SW480 (cell line): ENCODE measurements at places on chromosomes 4 and X.

DNA sequence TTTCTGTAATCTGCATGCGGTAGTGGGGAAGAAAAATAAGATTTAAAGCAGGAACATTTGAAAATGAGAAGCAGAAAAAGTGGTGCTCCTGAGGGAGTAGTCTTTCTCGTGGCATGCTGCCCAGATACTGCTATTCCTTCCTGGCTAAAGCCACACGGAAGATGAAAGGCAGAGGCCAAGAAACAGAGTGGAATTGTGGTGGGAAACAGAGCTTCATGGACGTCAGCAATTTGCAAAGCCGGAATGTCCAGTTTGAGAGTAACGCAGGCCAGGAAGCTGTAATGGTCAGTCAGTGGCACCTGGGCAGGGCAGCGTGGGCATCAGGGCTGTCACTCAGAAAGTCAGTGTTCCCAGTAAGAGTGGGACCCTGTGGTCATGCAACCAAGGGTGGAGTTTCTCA, 63.7 kb upstream of the FMR1 start:
- no peak for DNase-seq

DNA sequence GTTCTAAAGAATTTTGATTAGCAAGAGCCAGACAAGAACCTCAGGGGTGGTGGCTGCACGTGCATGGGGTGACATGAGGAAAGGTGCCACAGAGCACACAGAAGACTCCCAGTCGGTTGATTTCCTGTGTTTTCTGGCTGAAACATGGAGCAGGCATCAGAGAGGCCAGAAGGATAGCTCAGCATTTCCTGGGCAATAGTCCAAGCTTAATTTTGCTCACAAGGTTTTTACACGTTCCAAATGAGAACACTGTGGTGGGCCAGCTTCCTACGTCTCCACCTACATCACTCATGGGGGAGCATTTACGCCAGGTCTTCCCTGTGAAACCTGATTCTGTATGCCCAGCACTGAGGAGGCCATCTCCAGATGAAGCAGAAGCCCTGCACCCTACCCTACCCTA, 212.5 kb upstream of the CLNK start:
- DNase-seq: no peak

DNA sequence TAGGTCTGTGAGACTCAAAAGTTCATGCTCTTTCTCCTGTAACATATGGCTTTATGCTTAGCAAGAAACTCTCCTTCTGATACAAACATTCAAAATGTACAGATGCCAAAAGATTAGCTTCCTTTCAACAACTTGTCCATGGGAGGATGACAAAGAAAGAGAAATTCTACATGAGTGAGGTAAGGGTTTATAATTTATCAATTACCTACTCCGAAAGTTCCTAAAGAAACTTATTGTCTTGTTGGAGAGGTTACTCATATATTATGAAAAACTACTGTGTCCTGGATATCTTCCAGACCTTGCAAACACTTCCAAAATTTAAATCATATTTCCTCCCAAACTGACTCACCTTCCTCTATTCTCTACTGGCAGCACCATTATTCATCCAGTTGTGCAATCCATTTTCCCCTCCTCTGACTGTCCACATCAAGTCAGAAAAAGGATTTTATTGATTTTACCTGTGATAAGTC, 65.1 kb downstream of the ENPEP start:
- DNase-seq: no peak

DNA sequence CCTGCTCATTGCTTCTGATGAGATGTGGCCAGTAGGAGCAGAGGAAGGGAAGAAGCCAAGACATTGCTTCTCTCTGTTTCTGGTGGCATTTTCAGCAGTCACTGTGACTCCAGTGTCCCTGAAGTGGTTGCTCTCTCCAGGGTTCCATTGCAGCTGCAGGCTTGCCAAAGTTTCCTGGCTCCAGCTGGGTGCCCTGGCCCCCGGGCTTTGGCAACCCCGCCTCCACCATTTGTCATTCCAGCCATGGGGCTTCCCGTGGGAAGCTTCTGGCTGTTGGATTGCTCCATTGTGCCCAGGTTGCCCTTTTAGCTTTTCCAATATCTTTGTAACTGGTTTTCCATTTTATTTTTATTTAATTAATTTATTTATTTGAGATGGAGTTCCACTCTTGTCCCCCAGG, 12.7 kb downstream of the FGFBP1 start:
- DNase-seq: no peak

- DNase-seq: no peak
These were observed 331.9 kb downstream of the DCTD start for GRCh38 chr4:182585321-182585720.

DNA sequence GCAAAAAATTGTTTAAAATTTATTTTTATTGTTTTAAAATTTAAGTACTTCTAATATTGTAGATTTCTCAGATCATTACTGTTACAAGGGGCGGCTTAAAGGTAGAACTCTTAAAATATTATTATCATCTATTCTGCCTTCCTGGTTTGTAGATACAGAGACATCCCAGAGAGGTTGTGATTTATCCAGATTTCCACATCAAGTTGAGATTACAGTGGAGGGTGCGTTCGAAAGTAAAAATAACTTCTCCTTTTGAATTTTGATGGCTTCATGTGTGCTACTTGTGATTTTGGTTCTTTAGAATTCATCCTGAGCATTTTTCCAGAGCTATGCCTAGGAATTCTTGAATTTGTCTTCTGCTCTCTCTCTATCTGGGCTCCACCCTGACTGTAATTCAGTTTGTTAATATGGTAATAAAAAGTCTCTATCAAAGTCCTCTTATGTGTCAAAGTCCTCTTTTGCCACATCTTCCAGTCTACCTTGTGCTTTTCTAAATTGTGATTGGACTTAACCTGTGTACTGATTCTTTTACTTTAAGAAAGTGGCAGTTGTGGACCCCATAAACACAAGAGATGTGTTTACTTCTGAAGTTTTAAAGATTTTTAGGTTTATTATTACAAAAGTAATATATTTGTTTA, 37.2 kb downstream of the CLCN3 start:
- DNase-seq: no peak

- no peak for DNase-seq
These were observed 2.9 kb upstream of the GUF1 start for GRCh38 chr4:44675366-44675765.

DNA sequence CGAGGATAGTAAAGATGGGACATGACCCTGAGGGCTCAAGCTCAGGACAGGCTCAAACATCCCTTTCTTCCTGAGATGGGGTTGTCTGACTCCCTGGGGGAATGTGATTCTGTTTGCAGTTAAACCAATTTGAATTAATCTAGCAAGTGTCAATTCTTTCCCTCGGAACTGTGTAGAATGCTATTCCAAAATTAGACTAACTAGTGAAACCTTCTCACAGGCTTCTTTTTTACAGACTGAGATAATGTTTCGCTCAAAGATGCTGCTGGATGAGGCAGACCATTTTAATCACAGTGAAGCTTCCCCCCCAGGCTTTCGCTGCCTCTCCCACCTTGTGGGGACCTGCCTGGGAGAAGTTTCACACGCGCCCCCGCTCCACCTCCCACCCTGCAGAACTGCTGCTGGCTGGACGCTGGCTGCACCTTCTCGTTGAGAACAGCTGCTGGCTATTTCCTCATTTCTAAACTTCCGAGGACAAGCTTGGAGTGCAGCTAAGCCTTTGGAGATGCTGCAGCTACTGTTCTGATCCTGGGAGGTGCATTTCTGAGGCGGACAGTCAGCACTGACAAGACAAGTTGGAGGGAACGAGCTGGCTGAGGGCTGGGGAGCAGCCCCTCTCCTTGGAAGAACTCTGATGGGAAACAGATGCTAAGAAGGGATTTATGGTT, 297.8 kb downstream of the RAPGEF2 start:
- no peak for DNase-seq

DNA sequence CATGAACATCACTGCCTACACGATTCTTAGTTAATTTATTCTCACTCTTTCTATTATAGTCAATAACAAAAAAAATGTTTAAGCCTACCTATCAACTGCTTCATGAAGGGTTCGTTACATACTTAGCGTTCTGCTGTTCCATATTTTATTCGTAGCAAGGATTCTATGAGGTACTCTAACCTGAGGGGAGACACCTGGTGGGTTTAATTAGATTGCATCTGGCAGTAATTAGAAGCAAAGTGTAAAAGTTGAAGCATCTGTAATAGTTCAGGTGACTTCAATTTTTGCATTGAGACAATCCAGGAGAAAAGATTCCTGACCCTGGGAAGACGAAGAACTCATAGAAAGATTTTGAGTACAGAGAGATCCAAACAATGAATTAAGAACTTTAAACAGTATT, 1655.8 kb upstream of the TENM3 start:
- no peak for DNase-seq

DNA sequence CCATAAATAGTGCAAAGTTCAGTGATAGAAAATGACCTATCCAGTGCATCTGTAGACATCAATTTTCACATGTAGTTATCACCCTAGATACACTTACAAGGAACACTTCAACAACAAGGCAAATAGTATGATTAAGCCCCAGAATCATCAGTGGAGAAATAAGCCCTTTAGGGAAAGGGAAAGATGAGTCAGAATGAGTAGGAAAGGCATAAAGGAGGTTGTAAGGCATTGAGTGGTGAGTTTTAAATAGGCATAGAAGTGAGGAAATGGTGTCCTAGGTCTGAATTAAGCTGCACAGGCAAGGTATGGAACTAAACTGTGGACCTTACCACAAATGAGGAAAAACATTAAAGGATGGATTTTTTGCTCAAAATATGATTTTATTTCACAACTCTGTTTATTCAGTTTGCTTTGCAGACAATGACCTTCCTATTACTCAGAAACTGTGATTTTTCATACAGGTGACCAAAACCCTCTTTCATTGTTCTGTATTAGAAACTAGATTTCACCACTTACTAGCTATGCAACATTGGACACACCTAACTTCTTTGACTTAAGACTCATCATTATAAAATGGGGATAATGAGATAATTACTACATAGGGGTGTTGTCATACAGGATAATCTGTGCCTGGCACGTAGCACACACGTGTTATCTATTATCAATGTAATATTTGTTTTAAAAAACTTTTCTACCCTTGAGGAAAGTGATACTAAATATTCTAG, 57.0 kb upstream of the MAP9 start:
- DNase-seq: no peak

- DNase-seq: peak; percentile 93
These were observed at the start of gene ANKRD37 for GRCh38 chr4:185396724-185397385. Gene ANKRD37, plus strand, starts transcription at chr4:185396841. Its CDS starts 83 bp downstream, at chr4:185396924.

DNA sequence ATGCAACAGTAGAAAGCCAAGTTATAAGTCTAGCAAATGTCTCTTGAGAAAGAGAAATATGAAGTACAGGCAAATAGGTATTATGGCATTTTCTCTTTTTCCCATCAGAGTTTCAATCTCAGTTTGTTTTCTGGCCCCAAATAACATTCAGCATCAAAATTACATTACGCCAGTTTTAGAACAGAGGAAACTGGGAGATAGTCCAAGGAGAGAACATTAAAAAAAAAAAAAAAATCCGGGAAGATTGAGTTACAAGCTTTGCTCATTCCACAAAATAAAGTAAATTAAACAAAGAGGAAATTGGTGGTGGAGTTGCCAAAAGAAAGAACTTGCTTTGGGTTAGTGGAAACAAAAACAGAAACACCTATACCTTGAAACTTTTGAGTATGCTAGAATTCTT, 50.4 kb upstream of the IL13RA2 start:
- DNase-seq: no peak

DNA sequence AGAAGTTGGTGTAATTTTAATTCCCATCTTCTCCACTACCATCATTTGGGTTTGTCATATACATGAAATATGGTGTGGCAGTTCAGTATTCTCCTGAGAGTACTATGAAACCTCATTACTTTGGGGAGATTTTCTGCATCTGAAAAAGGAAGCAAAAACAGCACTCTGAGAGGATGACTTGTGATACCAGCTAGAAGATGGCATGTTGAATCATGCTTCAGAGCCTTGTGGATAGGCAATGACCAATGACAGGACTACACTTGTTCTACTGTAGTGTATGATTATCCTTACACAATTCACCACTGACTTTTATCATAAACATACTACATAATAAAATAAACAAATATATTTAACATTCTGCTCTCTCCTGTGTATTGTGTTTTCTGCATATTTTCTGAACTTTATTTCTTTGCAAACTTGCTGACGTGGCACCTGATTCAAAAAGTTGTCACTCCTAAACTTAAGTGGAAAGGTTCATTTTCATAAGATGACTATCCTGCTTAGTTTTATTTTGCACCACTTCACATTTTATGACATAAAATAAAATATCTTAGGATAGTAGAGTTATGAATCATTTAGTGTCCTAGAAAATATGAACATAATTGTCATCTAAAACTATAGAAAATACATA, 991.3 kb downstream of the FSTL5 start:
- DNase-seq: no peak

DNA sequence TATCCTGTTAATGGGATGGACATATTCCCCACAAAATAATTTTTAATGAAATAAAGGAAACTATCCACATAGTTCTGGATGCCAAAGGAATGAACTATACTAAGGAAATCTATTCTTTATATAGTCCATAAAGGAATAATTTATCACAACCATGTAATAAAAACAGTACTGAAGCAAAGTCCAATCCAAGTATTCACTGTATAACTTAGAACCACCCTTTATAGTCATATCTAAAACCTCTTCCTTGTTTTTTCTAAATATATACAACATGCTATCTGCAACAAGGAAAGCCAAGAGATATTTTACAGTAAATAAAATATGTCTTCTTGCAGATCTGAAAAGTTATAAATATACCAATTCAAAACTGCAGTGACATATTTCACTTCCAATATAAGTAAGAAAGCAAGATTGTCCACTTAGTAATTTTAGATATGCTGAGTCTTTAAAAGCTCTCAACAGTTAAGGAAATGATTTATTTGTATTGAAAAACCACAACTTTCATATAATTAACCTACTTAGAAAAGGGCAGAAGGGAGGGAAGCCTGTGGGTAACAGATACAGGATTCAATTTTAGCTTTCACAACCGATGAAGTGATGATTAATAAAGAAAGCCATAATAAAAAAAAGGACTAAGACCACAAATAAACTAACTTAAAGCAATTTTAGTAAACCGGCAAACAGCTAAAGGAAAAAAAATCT, 8.0 kb downstream of the NR3C2 start:
- no peak for DNase-seq

DNA sequence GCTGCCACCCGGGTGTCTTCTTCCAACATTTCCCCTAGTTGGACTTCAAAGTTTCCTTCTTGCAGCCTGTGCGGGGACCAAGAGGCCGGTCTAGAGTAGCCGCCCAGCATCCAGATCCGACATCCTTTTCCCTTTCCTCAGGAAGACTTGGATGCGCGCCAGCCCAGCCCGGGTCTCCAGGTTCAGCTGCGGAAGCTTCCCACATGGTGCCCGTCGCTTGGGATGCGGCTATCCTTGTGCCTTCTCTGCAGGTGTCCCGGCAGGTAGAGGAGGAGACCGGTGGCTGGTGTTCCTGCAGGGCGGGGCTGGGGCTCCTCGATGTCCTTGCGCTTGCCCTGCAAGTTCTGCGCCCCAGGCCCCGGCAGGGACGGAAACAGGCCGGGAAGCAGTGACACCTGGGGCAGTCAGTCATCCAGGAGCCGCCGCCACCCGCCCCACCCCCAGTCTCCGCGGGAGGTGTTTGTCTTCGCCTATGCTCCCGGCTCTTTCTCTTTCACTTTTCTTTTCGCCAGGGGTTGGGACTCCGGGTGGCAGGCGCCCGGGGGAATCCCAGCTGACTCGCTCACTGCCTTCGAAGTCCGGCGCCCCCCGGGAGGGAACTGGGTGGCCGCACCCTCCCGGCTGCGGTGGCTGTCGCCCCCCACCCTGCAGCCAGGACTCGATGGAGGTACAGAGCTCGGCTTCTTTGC, at the start of gene IL15:
Gene IL15, plus strand, starts transcription at position 502 of the 689 bp plus-strand sequence. CDS start 82,882 bp downstream, outside the sequence.
- peak; percentile 63 for DNase-seq
